ENCODE measurements at places on chromosomes 2 and 18. TPM values are rescaled to one million over a fixed set of nuclear protein-coding genes. Genes with fewer than 3 reads are reported as not detected.
A peak's percentile ranks its signal among the peaks of the same experiment; 100 is the strongest.

GRCh38 chr2:224576088-224576715, 9.0 kb downstream of the CUL3 start:
- no peak overlapping the region for H3K27ac ChIP-seq
- no peaks in the 10 kb centered on the region for H3K27me3 ChIP-seq
- no peaks in the 10 kb centered on the region for H3K36me3 ChIP-seq
- peak overlapping the region; percentile 12 for H3K4me3 ChIP-seq
- peaks cover 99% of the 10 kb centered on the region for H3K4me1 ChIP-seq
- DNase-seq = no peak

- no peaks in the 10 kb centered on the region for H3K4me1 ChIP-seq
- no peak overlapping the region for H3K4me3 ChIP-seq
- no peak overlapping the region for H3K27ac ChIP-seq
- H3K36me3 ChIP-seq = no peaks in the 10 kb centered on the region
Observed at GRCh38 chr2:74693213-74693612, 39.2 kb downstream of the SEMA4F start.

GRCh38 chr2:134433469-134433868, 179.6 kb downstream of the MGAT5 start:
- H3K27ac ChIP-seq = no peak overlapping the region
- H3K4me3 ChIP-seq = no peak overlapping the region
- no peaks in the 10 kb centered on the region for H3K27me3 ChIP-seq
- H3K4me1 ChIP-seq = no peaks in the 10 kb centered on the region
- peaks cover 2% of the 10 kb centered on the region for H3K36me3 ChIP-seq

GRCh38 chr2:239261796-239262483, 138.9 kb downstream of the HDAC4 start:
- no peaks in the 10 kb centered on the region for H3K27me3 ChIP-seq
- no peak overlapping the region for H3K27ac ChIP-seq
- H3K4me1 ChIP-seq = peaks cover 91% of the 10 kb centered on the region
- DNase-seq = no peak
- no peak overlapping the region for H3K4me3 ChIP-seq

XIRP2 gene
- polyA plus RNA-seq = 0.41 TPM

GRCh38 chr18:78782951-78783563, 196.6 kb upstream of the SALL3 start:
- DNase-seq = peak; percentile 70
- H3K36me3 ChIP-seq = no peaks in the 10 kb centered on the region

- H3K4me3 ChIP-seq = no peak overlapping the region
- no peak overlapping the region for H3K27ac ChIP-seq
- peak; percentile 54 for DNase-seq
- H3K27me3 ChIP-seq = no peaks in the 10 kb centered on the region
Observed at GRCh38 chr2:240786871-240787311, 33.1 kb downstream of the KIF1A start.

GRCh38 chr2:71082402-71083252, 14.2 kb downstream of the NAGK start:
- H3K27ac ChIP-seq = peak overlapping the region; percentile 55
- DNase-seq = no peak
- no peak overlapping the region for H3K4me3 ChIP-seq
- H3K36me3 ChIP-seq = peaks cover 17% of the 10 kb centered on the region
- H3K27me3 ChIP-seq = no peaks in the 10 kb centered on the region
- peaks cover 5% of the 10 kb centered on the region for H3K4me1 ChIP-seq

DNA sequence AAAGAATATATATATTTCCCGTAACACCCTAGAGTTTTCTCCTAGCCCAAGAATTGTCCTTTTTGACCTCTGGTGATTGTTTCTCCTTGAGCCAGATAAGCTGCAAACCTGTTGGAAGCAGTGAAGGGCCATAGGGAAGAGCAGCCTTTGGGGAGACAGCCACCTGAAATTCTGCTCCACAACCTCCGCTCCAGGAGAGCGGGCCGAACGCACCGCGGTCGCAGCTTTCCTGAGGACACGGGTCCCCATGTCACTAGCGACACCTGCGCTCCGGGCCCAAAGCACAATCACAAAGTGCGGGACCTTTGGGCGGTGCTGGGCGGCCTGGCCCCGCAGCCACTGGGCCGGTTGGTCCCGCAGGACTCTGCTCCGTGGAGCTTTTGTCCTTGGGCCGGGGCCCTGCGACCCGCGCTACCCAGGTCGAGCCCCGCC, 557 bp upstream of the DSG2 start:
- peaks cover 70% of the 10 kb centered on the region for H3K27me3 ChIP-seq
- DNase-seq = no peak
- H3K4me1 ChIP-seq = no peaks in the 10 kb centered on the region
- peak overlapping the region; percentile 39 for H3K4me3 ChIP-seq

OSGEPL1 gene
- 6.7 TPM for polyA plus RNA-seq

DNA sequence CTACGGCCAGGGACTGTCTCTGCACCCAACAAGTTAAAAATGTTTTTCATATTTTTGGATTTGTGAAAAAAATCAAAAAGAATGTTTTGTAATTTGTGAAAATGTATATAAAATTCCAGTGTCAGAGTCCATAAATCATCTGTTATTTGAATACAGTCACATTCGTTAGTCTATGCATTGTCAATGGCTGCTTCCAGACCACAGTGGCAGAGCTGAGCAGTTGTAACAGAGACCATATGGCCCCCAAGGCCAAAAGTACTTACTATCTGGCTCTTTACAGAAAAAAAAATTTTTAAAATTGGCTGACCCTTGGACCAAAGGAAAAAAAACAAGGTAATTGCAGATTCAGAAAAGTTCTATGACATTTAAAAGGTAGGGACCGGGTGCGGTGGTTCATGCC, 86.7 kb upstream of the ATL2 start:
- no peaks in the 10 kb centered on the region for H3K27me3 ChIP-seq
- H3K36me3 ChIP-seq = no peaks in the 10 kb centered on the region
- no peak for DNase-seq
- no peak overlapping the region for H3K4me3 ChIP-seq

Data from spleen (tissue), 13 donors.